ENCODE measurements at places on chromosomes 1 and 21. TPM values are rescaled to one million over a fixed set of nuclear protein-coding genes. Genes with fewer than 3 reads are reported as not detected.

Gene GUCA2B
- total RNA-seq, result not detected

DNA sequence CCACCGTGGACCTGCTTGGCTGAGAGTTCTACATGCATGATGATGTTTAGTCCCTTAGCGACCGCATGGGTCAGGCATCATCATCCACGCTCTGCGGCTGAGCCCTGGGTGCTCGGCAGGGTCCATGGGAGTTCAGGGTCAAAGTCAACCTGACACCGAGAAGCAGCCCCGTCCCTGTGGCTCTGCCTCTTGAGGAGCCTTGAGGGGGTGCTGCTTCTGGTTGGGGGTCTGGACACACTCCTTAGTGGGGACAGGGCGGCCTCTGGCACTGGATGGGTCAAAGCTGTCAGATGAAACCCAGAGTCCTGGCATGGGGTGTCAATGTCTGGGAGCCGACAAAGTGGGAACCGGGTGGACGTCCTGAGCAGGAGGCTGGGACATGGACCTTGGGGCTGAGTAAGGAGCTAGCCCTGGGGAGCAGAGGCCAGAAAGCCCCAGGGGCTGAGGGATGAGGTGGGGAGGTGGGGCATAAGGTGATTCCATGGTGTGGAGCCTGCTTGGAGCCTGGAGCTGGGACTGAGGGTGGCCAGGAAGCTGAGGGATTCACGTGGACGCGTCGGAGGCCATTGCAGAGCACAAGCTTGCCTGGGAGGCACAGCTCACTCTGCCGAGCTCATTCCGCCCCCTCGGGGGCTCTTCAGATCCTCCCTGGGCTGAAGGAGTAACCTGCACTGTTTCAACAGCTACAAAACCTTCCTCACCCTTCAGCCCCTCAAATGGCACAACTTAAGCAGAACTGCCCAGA is 53.9 kb downstream of the UMODL1 start:
- no peaks in the 10 kb centered on the region for H3K36me3 ChIP-seq
- DNase-seq, result no peak
- H3K4me3 ChIP-seq, result no peak overlapping the region
- no peaks in the 10 kb centered on the region for H3K27me3 ChIP-seq
- peaks cover 8% of the 10 kb centered on the region for H3K4me1 ChIP-seq

Gene KRTAP12-2
- total RNA-seq, result not detected

GRCh38 chr1:38208716-38209632 is 162.4 kb upstream of the POU3F1 start:
- H3K36me3 ChIP-seq, result no peaks in the 10 kb centered on the region
- DNase-seq, result no peak
- no peak overlapping the region for H3K27ac ChIP-seq
- H3K4me3 ChIP-seq, result no peak overlapping the region
- no peaks in the 10 kb centered on the region for H3K4me1 ChIP-seq

- peak; percentile 90 for DNase-seq
- peak within 1 kb of the TSS; percentile 74 for H3K27ac ChIP-seq
- H3K27me3 ChIP-seq, result no peaks in the 10 kb centered on the region
- peaks cover 36% of the 10 kb centered on the region for H3K4me1 ChIP-seq
Observed at GRCh38 chr1:161038523-161039153, at the start of gene TSTD1. TSTD1 (minus strand) TSS chr1:161038964; CDS start chr1:161038889, 75 bp downstream.

DNA sequence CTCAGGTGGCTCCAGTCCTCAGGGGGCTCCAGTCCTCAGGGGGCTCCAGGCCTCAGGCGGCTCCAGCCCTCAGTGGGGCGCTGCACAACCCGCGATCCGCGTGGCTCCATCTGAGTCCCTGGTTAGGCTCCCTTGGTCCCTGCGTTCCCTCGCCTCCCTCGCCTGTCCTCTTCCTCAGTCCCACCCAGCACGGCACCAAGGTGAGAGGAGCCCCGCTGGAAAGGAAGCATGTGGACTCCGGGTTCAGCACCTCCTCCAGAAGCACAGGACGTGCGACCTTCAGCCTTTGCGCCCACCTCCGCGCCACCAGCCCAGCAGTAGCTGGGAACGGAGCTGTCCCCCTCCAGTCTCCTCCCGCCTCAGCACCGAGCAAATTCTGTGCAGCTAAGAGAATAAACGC is 8.1 kb upstream of the OR2M5 start:
- no peaks in the 10 kb centered on the region for H3K4me1 ChIP-seq
- H3K4me3 ChIP-seq, result no peak overlapping the region
- H3K27ac ChIP-seq, result no peak overlapping the region
- H3K36me3 ChIP-seq, result peaks cover 10% of the 10 kb centered on the region
- no peaks in the 10 kb centered on the region for H3K27me3 ChIP-seq

GRCh38 chr1:111481387-111482221 is 7.8 kb downstream of the C1orf162 start:
- no peaks in the 10 kb centered on the region for H3K36me3 ChIP-seq
- no peak overlapping the region for H3K4me3 ChIP-seq
- no peaks in the 10 kb centered on the region for H3K27me3 ChIP-seq

DNA sequence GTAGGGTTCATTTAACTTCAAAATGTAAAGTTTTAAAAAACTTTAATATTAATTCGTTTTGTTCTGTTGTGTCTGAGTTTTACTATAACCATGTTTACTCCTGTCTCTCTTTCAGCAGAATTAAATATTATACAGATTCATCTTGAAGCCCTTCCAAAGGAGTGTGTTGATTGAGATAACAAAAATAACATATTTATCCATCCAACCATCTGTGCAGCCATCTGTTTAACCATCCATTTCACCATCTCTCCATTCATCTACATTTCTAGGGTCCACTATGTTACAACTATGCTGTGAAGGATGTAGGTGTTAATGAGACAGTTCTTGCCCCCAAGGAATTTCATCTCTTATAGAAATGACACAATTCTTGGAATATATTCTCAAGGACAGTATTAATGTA is 36.0 kb upstream of the GNG12 start:
- H3K27ac ChIP-seq, result no peak overlapping the region
- no peaks in the 10 kb centered on the region for H3K36me3 ChIP-seq
- DNase-seq, result no peak

GRCh38 chr1:116418091-116418830 is 45.2 kb downstream of the ATP1A1 start:
- no peaks in the 10 kb centered on the region for H3K27me3 ChIP-seq
- H3K4me1 ChIP-seq, result no peaks in the 10 kb centered on the region
- no peaks in the 10 kb centered on the region for H3K36me3 ChIP-seq
- H3K27ac ChIP-seq, result no peak overlapping the region
- DNase-seq, result peak; percentile 90

DNA sequence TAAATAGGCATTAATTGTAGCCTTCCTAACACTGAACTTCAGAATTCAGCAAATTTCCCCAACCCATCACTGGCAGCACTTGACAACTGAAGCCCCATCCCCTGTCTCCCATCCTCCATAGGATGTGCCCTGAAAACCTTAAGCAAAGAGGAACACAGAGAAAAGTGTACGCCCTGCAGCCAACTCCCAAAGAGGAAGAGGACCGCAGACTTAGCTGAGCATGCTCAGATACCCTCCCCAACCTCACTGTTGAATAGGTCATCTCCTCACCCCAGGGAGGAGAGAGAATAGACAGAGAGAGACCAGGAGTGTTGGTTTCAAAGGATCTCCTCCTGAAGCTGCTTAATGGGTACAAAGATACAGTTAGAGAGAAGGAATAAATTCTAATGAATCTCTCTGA is 50.5 kb downstream of the CD2 start:
- no peak for DNase-seq
- no peaks in the 10 kb centered on the region for H3K36me3 ChIP-seq
- H3K4me3 ChIP-seq, result no peak overlapping the region
- H3K27ac ChIP-seq, result no peak overlapping the region
- H3K4me1 ChIP-seq, result peaks cover 17% of the 10 kb centered on the region

DNA sequence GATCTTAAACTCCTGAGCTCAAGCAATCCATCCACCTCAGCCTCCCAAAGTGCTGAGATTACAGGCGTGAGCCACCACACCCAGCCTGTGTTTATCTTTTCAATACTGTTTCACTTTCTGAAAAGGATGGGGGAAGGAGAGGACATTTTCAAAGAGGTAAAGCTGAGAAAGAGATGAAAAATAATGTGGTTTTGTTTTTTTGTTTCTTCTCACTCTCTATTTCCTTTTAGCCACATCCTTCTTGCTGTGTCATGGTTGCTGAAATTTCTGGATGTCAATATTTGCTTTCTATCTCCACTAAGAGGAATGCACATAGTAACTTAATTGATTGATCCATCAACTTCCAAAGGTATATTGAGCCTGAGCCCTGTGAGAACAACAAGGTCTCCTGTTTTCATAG is 6.4 kb upstream of the C1orf21 start:
- no peaks in the 10 kb centered on the region for H3K36me3 ChIP-seq
- no peaks in the 10 kb centered on the region for H3K27me3 ChIP-seq
- DNase-seq, result no peak

Gene SUSD4
- total RNA-seq, result 3.6 TPM

Gene GOLT1A
- 7.0 TPM for total RNA-seq

GRCh38 chr1:206496131-206496793 is 11.1 kb upstream of the RASSF5 start:
- H3K4me3 ChIP-seq, result no peak overlapping the region
- DNase-seq, result no peak
- H3K27me3 ChIP-seq, result no peaks in the 10 kb centered on the region

DNA sequence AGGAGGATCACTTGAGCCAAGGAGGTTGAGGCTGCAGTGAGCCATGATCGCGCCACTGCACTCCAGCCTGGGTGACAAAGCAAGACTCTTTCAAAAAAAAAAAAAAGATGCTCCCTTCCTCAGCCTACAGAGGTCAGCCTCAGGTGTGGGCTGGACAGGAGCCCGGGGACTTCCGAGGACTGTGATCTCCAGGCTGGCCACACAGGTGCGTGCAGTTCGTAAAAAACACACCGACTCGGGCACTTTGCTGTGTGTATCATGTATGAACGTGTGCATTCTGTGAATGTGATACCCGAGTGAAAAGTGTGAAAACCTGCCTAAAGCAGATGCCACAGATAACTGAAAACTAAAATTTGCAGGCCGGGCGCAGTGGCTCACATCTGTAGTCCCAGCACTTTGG is 8.4 kb upstream of the CCDC27 start:
- peaks cover 13% of the 10 kb centered on the region for H3K4me1 ChIP-seq
- H3K27ac ChIP-seq, result no peak overlapping the region
- no peak overlapping the region for H3K4me3 ChIP-seq
- no peaks in the 10 kb centered on the region for H3K36me3 ChIP-seq
- no peak for DNase-seq
- H3K27me3 ChIP-seq, result no peaks in the 10 kb centered on the region

DNA sequence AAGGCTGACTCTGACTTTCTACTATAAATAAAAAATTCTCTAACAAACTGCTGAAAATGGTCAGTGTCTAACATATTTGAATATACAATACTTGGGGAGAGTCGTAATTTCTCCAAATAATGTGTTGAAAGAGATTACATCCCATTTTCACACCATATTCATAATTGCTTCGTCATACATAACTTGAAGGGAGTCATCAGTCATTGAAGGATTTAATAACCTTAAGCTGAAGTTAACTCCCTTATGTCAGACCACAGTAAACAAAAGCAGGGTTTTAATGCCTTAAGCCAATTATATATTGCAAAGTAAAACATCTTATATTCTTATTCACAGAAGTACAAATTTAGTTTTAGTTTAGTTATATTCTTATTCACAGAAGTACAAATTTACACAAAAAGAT is 129.9 kb downstream of the RERE start:
- peaks cover 66% of the 10 kb centered on the region for H3K4me1 ChIP-seq
- no peaks in the 10 kb centered on the region for H3K27me3 ChIP-seq
- no peak for DNase-seq
- peak overlapping the region; percentile 36 for H3K27ac ChIP-seq

GRCh38 chr21:39153373-39153772 is 29.9 kb downstream of the PSMG1 start:
- no peak overlapping the region for H3K27ac ChIP-seq
- DNase-seq, result peak; percentile 51
- H3K4me1 ChIP-seq, result no peaks in the 10 kb centered on the region
- H3K36me3 ChIP-seq, result no peaks in the 10 kb centered on the region
- H3K4me3 ChIP-seq, result no peak overlapping the region
- H3K27me3 ChIP-seq, result no peaks in the 10 kb centered on the region

- H3K27ac ChIP-seq, result no peak overlapping the region
- no peak for DNase-seq
- peaks cover 22% of the 10 kb centered on the region for H3K4me1 ChIP-seq
- H3K27me3 ChIP-seq, result 0 out of 2 replicates have a peak, but pooled peaks cover 5% of the 10 kb centered on the region
- no peak overlapping the region for H3K4me3 ChIP-seq
Observed at GRCh38 chr1:59293849-59294248, 3.0 kb upstream of the FGGY start.

DNA sequence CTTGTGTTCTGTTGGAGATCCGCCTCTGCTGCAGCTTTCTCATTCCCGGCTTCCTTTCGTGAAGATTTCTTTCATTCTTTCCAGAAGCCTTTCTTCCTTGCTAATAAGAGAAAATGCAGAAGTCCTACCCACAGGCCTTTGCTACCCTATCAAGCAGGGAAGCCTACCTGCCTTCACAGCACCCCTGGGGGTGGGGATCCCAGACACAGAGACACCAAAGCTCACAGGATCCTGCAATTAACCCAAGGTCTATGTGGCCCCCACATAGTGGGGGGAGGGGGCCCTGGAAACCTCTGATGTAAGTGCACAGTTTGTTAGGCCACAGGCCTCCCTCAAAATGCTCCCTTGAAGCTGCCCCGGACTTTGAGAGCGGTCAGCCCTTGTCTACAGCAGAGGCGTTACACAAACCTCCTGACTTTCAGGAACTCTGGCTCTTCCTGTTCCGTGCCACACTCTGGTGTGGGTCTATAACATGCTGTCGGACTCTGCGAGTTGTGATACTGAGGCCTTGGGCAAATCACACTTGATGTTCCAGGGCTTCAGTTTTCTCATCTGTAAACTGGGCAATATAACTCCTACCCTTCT is 31.2 kb downstream of the NKAIN1 start:
- no peaks in the 10 kb centered on the region for H3K36me3 ChIP-seq
- H3K27me3 ChIP-seq, result no peaks in the 10 kb centered on the region
- no peak for DNase-seq
- no peak overlapping the region for H3K27ac ChIP-seq

- H3K4me1 ChIP-seq, result no peaks in the 10 kb centered on the region
- no peaks in the 10 kb centered on the region for H3K27me3 ChIP-seq
- H3K4me3 ChIP-seq, result no peak overlapping the region
- H3K36me3 ChIP-seq, result peaks cover 60% of the 10 kb centered on the region
Observed at GRCh38 chr1:19222979-19223824, 13.1 kb upstream of the UBR4 start.

Gene SRSF4
- total RNA-seq, result 54.4 TPM

Gene HES3
- 49.7 TPM for total RNA-seq

Gene CNIH4
- total RNA-seq, result 53.5 TPM

DNA sequence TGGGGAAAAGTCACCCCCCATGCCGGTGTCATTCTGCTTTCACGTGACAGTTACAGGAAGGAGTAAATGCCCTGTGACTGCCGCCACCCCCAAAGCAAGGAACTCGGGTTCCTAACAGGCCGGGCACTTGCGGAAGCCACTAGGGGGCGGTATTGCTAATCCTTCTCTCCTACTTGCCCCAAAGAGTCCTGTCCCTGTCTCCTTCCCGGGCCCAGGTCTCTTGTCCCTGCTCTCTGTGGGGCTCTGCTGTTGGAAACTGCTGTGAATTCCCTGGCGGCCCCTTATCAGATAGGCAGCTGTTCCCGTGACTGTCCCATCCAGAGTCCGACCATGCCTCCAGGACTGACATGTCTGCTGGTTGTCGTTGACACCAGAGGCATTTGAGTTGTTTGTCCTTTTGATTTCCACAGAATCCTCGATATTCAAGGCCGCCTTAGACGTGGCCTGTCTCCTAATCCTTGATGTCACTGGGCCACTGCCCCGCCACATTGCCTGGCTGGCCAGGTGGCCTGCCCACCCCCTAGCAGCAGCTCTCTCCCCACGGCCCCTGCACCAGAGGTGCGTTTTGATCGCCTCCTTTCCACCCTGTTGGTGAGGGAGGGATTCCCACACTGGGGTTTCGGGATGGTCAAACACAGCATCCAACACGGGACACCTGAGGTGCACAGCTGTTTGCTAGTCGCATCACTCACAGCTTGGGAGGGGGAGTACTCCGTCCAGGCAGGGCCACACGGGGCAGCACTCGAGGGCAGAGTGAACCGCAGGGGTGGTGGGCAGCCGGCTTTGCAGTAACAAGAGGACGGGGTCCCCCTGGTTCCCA is 37.3 kb downstream of the CHAF1B start:
- peak; percentile 94 for DNase-seq
- no peaks in the 10 kb centered on the region for H3K4me1 ChIP-seq
- no peak overlapping the region for H3K27ac ChIP-seq
- H3K36me3 ChIP-seq, result no peaks in the 10 kb centered on the region

Data from GM23338 (cell line).